ENCODE measurements at places on chromosomes 12 and 14. TPM values are rescaled to one million over a fixed set of nuclear protein-coding genes. Genes with fewer than 3 reads are reported as not detected.

The GYS2 gene
- total RNA-seq, result 0.08 TPM

The RIPK3 gene
- 2.6 TPM for total RNA-seq

DNA sequence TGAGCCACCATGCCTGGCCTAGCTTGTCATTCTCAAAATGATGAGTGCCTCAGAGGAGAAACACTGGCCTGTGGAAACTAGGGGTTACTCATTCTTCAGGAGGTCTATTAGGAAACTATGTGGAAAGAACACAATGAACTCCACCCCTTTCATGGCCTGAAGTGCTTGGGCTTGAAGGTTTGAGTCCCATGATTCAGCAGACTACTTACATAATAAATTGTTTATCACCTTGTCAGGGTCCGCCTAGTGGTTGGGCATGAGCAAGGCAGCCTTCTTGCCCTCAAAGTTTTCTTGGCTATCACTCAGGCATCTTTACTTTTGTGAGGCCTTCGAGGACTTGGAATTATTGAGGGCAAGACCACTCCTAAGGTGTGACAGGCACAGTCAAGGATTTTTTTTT, 251.2 kb downstream of the ACSS3 start:
- H3K4me3 ChIP-seq, result no peak overlapping the region
- no peaks in the 10 kb centered on the region for H3K36me3 ChIP-seq
- peak; percentile 30 for DNase-seq
- H3K27ac ChIP-seq, result no peak overlapping the region
- H3K27me3 ChIP-seq, result no peaks in the 10 kb centered on the region

The PTPN6 gene
- 22.1 TPM for total RNA-seq

The SOX5 gene
- total RNA-seq, result 23.1 TPM

The KRT73 gene
- total RNA-seq, result 0.77 TPM

Measured in endothelial cell (in vitro differentiated cells).